Heart right ventricle (tissue), 16 donors: ENCODE measurements at places on chromosomes 2 and 18. TPM values are rescaled to one million over a fixed set of nuclear protein-coding genes. Genes with fewer than 3 reads are reported as not detected.

- no peaks in the 10 kb centered on the region for H3K36me3 ChIP-seq
- no peak overlapping the region for H3K4me3 ChIP-seq
- no peaks in the 10 kb centered on the region for H3K4me1 ChIP-seq
- DNase-seq = no peak
Measured at GRCh38 chr18:33916200-33916599, 308.5 kb downstream of the NOL4 start.

Gene NEB
- 2.4 TPM for total RNA-seq

DNA sequence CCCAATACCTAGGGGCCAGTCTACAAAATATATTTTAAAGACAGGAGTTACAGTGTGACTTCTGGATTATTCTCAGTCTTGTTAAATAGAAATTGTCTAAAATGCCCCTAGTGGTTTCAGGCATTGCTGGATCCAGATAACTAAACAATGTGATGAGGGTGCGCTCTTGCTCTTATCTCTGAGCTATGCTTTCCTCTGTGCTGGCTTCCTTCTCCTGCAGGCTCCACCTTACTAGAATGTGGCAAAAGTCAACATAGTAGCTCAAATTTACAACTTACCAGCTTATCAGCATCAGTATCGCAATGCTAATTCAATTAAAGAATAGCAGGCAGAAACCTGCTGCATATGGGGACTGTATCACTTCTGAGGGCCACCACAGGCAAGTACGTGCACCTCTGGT lies 61.3 kb upstream of the RNU4ATAC start:
- no peak overlapping the region for H3K27ac ChIP-seq
- peaks cover 62% of the 10 kb centered on the region for H3K36me3 ChIP-seq
- DNase-seq = no peak
- H3K4me1 ChIP-seq = peaks cover 20% of the 10 kb centered on the region

Gene OR6B2
- total RNA-seq = not detected

- H3K4me1 ChIP-seq = no peaks in the 10 kb centered on the region
- no peak overlapping the region for H3K4me3 ChIP-seq
- DNase-seq = no peak
- peaks cover 37% of the 10 kb centered on the region for H3K36me3 ChIP-seq
Measured at GRCh38 chr2:219507581-219508443, 6.5 kb upstream of the ASIC4 start.

Gene TCF7L1
- 5.0 TPM for total RNA-seq

Gene ERFE
- 0.64 TPM for total RNA-seq

GRCh38 chr2:12750166-12750905 lies 33.6 kb downstream of the TRIB2 start:
- no peak overlapping the region for H3K4me3 ChIP-seq
- no peak overlapping the region for H3K27ac ChIP-seq
- no peak for DNase-seq
- peaks cover 14% of the 10 kb centered on the region for H3K4me1 ChIP-seq

- H3K4me3 ChIP-seq = no peak overlapping the region
- H3K27me3 ChIP-seq = no peaks in the 10 kb centered on the region
- H3K36me3 ChIP-seq = no peaks in the 10 kb centered on the region
- DNase-seq = no peak
Measured at GRCh38 chr18:2627821-2628276, 27.7 kb upstream of the SMCHD1 start.

DNA sequence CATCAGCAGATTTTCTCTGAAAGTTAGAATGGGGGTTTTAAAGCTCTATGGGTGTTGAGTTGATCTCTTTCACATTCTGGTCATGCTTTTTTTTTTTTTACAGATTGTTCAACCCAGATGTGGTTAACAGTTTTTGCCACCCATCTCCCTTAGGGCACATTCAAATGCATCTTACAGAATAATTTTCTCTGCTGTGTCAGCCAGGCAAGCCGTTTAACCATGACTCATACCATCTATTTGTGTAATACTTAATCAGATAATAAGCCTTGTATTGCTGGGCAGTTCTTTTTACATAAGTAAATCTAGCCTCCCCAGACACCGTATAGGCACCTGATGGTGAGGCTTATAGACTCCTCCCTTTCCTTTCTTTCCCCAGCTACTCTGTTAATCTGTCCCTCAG lies 62.0 kb downstream of the TGIF1 start:
- DNase-seq = no peak
- H3K36me3 ChIP-seq = no peaks in the 10 kb centered on the region
- H3K27ac ChIP-seq = no peak overlapping the region

- H3K27me3 ChIP-seq = no peaks in the 10 kb centered on the region
- no peaks in the 10 kb centered on the region for H3K36me3 ChIP-seq
- no peak overlapping the region for H3K27ac ChIP-seq
Measured at GRCh38 chr2:240993446-240994170, 4.8 kb upstream of the SNED1 start.

DNA sequence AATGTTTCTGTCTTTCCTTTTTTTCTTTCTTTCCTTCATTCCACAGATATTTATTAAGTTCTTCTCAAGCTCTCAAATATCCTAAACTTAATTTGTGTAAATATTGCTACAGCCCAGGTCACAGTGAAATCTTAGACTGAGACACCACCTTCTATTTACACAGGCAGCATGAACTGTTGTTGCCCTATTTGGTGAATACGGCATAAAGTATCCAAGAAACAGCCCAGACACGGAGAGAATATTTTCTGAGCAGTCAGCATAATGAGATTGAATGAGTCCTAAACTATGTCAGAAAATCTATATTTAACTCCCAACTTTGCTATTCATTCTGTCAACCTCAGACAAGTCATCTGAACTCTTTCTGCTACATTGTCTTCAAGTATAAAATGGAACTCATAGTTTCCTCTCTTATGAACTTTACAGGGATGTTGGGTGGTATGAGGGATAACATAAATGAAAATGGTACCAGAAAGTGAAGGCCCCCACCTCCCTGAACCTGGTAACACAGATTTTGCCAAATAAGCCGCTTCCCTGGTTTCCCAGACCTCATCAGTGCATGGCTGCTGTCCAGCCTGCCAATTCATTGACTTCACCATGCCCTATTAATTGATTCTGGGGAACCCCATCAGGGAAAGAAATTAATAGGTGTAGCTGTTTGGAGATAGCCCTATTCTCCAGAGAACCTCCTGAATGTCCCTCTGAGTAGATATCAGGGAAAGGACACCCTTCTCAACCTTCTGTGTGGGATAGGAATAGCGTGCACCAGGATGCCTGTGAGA lies 235.9 kb downstream of the SETBP1 start:
- no peaks in the 10 kb centered on the region for H3K36me3 ChIP-seq
- no peak overlapping the region for H3K27ac ChIP-seq

DNA sequence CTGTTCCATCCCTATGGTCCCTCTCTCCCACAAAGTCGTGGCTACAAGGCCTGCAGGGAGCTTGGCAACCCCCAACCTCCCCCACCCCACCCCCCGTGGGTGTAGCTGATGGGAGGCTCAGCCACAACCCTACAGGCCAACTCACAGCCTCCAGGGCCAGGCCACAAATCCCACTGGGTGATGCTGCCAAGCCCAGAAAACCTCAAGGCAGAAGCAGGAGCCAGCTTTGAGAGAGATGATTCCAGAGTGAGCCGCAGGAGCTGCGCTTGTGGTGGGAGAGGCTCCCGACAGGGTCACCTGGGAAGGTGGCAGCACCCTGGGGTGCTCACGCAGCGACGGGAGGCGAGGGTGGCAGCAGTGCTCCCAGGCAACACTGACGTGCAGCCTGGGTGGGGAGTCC lies 44.8 kb downstream of the ADCY3 start:
- H3K4me3 ChIP-seq = no peak overlapping the region
- H3K4me1 ChIP-seq = peaks cover 17% of the 10 kb centered on the region
- H3K27ac ChIP-seq = no peak overlapping the region
- no peaks in the 10 kb centered on the region for H3K27me3 ChIP-seq
- no peaks in the 10 kb centered on the region for H3K36me3 ChIP-seq

- peaks cover under 1% of the 10 kb centered on the region for H3K4me1 ChIP-seq
- H3K4me3 ChIP-seq = no peak overlapping the region
- no peaks in the 10 kb centered on the region for H3K27me3 ChIP-seq
- no peak for DNase-seq
- no peak overlapping the region for H3K27ac ChIP-seq
Measured at GRCh38 chr2:170077830-170078569, 99.9 kb upstream of the MYO3B start.

Gene ACADL
- 0.66 TPM for total RNA-seq

Gene PMAIP1
- not detected for total RNA-seq

GRCh38 chr2:128281852-128282245 lies 36.8 kb downstream of the HS6ST1 start:
- DNase-seq = peak; percentile 35
- H3K4me3 ChIP-seq = no peak overlapping the region
- H3K36me3 ChIP-seq = no peaks in the 10 kb centered on the region
- peaks cover 45% of the 10 kb centered on the region for H3K4me1 ChIP-seq
- H3K27ac ChIP-seq = no peak overlapping the region
- no peaks in the 10 kb centered on the region for H3K27me3 ChIP-seq

Gene FAM117B
- total RNA-seq = 3.9 TPM

Gene APCDD1
- 14.0 TPM for total RNA-seq

DNA sequence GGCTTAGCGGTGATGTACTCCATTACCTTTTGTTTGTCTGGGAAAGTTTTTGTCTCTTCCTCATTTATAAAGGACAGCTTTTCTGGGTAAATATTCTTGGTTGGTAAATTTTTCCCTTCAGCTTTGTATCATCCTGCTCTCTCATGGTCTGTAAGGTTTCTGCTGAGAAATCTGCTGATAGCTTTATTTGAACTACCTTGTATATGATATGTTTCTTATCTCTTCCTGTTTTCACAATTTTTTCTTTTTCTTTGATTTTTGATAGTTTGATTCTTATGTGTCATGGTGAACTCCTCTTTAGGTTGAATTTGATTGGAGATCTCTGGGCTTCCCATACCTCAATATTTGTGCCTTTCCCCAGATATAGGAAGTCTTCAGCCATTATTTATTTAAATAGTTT lies 44.7 kb downstream of the MSTN start:
- DNase-seq = no peak
- H3K27me3 ChIP-seq = no peaks in the 10 kb centered on the region
- H3K27ac ChIP-seq = no peak overlapping the region
- no peaks in the 10 kb centered on the region for H3K4me1 ChIP-seq

- peaks cover 75% of the 10 kb centered on the region for H3K4me1 ChIP-seq
- no peak for DNase-seq
- H3K27me3 ChIP-seq = no peaks in the 10 kb centered on the region
- H3K36me3 ChIP-seq = no peaks in the 10 kb centered on the region
- H3K27ac ChIP-seq = peak overlapping the region; percentile 71
- H3K4me3 ChIP-seq = peak overlapping the region; percentile 37
Measured at GRCh38 chr2:55009277-55010060, 40.8 kb downstream of the RTN4 start.

Gene RNU2-63P
- total RNA-seq = not detected

- H3K4me3 ChIP-seq = no peak overlapping the region
- no peaks in the 10 kb centered on the region for H3K27me3 ChIP-seq
- no peak for DNase-seq
- no peaks in the 10 kb centered on the region for H3K4me1 ChIP-seq
- no peak overlapping the region for H3K27ac ChIP-seq
- no peaks in the 10 kb centered on the region for H3K36me3 ChIP-seq
Measured at GRCh38 chr18:68098655-68099054, 582.1 kb upstream of the DSEL start.

GRCh38 chr2:39541011-39541930 lies 104.2 kb upstream of the MAP4K3 start:
- no peak overlapping the region for H3K4me3 ChIP-seq
- H3K36me3 ChIP-seq = no peaks in the 10 kb centered on the region
- no peaks in the 10 kb centered on the region for H3K4me1 ChIP-seq
- H3K27ac ChIP-seq = peak overlapping the region; percentile 72
- DNase-seq = no peak

GRCh38 chr18:76545433-76546087 lies 50.5 kb upstream of the ZNF516 start:
- no peak overlapping the region for H3K27ac ChIP-seq
- no peak overlapping the region for H3K4me3 ChIP-seq
- no peaks in the 10 kb centered on the region for H3K27me3 ChIP-seq
- no peaks in the 10 kb centered on the region for H3K4me1 ChIP-seq

- no peak overlapping the region for H3K4me3 ChIP-seq
- no peak for DNase-seq
- no peaks in the 10 kb centered on the region for H3K36me3 ChIP-seq
- no peaks in the 10 kb centered on the region for H3K4me1 ChIP-seq
- H3K27ac ChIP-seq = no peak overlapping the region
Measured at GRCh38 chr2:161709428-161709827, 85.2 kb downstream of the SLC4A10 start.

Gene FAM237A
- not detected for total RNA-seq

DNA sequence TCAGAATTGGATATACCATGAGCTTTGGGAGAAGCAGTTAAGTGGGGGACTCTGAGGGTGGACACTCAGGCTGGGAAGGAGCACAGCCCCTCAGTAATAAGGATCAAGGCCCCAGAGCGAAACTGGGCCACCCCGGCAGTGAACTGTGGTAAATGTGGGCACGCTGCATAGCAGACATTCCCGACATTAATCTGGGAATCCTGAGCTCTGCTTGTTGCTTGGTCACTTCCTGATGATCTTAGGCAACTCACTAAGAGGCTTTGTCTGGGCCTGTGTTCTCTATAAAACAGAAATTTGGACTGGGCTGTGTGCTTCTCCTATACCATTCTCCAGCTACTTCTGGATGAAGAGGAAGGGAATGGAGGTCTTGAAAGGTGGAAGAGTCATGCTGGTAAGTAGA lies 4.8 kb downstream of the TGFBRAP1 start:
- DNase-seq = no peak
- no peaks in the 10 kb centered on the region for H3K27me3 ChIP-seq
- H3K36me3 ChIP-seq = no peaks in the 10 kb centered on the region

DNA sequence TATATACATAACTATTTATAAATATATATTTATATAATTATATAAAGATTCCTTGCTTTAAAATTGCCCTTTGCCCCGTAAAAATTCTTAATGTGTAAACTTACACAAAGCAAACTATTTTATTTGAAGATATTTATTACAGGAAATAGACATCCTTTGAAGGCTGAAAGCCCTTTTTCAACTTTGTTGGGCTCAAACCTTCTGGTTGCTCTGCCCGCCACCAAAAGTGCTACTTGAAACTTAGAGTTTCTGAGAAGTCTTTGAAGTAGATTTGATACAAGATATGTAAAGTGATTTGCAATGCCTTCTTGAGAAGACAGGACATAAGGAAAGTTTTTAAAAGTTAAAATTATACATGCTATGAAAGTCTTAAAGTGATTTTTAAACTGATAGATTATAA lies 36.6 kb upstream of the METAP1D start:
- no peak overlapping the region for H3K4me3 ChIP-seq
- H3K27ac ChIP-seq = no peak overlapping the region
- no peaks in the 10 kb centered on the region for H3K27me3 ChIP-seq
- no peaks in the 10 kb centered on the region for H3K36me3 ChIP-seq
- no peaks in the 10 kb centered on the region for H3K4me1 ChIP-seq
